ENCODE measurements at places on chromosomes 1 and 21.

GRCh38 chr1:161915051-161915503 is 108.6 kb downstream of the OLFML2B start:
- no peak for DNase-seq

DNA sequence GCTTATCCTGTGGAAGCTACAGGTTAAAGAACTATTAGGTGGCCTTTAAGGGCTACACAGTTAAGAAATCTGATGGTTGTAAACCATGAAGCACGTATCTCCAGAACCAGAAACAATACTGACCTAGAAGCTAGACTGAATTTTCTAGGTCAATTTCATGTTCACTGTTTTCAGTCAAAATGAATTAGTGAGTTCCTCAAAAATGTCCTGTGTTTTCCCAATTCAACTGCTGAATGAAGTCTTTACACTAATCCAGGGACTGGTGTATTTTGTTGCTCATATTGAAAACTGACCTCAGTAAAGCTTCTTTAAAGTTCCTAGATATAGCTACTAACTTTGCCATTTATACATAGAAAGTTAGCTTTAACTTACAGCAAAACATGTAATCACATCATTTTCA is 6.0 kb downstream of the HNRNPU start:
- no peak for DNase-seq

GRCh38 chr1:65429806-65430205 is 9.3 kb downstream of the LEPR start:
- DNase-seq, result no peak

DNA sequence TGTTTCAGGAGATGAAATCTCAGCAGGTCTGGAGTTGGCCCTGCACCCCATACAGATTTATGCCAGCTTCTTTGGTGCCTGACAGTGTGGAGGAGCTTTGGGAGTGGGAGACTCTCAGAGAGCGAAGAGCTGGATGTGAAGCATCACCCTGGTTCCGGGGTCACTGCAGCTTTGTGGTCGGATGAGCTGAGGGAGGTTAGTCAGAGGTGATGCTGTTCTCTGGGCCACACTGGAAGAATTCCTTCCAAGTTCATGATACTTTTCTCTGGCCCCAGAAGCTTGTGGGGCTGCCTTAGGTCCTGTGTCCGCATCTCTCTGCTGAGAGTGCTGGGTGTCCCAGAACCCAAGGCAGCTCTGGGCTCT is 467.8 kb downstream of the CAMTA1 start:
- no peak for DNase-seq

DNA sequence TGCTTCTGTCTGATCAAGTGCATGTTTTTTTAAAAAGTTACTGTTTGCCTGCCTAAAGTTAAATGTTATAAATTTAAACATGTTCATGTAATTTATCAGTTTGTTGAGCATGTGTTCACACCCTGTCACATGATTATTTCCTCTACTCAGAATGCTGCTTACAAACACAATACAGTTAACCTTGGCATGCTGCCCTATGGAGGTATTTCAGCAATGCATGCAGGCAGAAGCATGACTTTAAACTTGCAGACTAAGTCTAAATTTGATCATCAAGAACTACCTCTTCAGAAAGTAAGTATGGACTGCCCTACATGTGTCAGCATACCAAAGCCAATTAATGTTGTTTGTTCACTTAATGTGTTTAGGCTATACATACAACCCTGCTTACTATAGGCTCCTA is 161.6 kb downstream of the LRRC40 start:
- no peak for DNase-seq

DNA sequence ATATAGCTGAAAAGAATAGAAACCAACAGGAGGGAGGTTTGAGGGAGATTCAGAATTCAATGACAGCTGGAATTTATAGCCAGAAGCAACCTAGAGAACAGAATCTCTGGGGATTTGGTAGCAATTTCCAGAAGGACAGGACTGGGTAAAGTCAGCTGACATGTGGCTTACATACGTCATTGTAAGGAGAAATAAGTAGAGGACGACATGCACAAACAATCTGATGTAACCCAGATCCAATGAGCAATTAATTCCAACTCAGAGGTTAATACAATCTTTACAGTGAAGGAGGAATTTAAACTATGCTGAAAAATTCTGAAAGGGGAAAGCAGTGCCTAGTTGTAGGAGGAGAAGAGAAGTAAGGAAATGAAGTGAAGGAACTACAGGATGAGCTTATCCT is 383.9 kb downstream of the PTBP2 start:
- DNase-seq, result no peak

- no peak for DNase-seq
These were observed 14.4 kb downstream of the KIRREL1 start for GRCh38 chr1:158007667-158008386.

DNA sequence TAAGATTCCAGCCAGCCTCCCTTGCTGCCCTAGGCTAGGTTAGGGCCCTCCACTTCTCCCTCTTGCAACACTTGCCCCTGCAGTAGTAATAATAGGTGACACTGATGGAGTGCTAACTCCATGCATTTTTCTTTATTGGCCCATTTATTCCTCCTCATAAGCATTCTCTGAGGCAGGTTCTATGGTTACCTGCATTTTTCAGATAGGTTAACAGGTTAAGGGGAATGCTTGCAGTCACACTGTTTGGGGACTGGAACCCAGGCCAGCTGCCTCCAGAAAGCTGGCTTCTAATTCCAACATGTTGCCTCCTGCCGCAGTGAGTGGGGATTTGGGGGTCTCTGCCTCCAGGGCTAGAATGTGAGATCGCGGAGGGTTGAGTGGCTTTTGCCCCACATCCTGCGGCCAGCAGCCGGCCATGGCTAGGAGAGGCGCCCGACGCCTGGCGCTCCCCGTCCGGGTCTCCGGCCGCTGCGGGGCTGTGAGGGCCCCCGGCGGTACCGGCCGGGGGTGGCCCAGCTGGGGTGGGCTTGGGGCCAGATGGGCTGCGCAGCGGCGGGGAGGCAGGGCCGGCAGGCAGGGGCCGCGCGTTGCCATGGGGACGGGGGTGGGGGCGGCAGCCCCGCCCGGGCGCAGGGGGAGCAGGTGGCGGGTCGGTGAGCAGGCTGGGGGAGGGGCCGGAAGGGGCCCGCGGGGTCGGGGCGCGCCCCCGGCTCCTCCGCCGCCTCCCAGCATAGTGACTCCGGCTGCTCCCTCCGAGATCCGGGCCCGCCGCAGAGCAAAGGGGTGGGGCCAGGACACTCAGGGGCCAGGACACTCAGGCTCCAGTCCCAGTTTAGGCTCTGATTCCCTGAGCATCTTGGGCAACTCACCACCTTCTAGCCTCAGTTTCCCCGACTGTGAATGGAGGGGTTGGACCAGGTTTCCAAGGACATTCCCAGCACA is 68.4 kb upstream of the SSBP3 start:
- DNase-seq, result no peak

DNA sequence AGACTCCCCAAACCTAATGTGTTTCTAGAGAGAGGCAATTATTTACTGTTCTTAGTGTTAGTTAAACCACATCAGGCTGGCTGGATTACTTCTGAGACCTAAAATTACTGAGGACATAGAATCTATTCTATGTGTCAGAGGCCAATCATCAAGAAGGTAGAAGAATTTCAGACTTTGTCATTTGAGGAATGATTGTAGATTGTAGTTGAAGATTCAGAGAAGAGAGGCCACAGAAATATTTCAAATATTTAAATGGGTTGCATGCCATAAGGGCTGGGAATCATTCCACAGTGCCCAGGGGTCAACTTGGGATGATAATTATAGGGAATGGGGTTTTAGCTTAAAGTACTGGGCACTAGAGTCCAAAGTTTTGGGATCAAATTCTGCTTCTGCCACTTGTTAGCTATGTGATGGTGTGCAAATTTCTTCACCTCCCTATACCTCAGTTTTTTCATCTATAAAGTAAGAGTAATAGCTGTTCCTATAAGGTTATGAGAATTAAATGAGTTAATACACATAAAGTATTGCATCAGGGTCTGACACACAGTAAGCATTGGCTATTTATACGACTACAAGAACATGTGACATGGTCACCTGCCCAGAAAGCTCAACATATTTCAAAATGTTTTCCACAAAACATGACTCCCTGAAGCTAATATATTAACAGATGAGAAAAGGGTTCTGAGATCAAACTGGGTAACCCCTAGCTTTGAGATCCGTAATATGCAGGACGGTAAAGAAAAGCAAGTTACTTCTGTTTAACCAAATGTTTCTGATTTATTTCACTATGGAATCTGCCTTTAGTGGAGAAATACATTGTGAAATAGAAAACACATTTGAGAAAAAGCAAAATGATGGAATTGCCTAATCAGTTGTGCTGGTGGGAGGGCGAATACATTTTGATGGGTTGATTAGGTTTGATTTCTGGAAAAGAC is 69.7 kb upstream of the SPAG17 start:
- DNase-seq, result no peak

- no peak for DNase-seq
These were observed 163.6 kb upstream of the ARHGEF16 start for GRCh38 chr1:3290915-3291314.

DNA sequence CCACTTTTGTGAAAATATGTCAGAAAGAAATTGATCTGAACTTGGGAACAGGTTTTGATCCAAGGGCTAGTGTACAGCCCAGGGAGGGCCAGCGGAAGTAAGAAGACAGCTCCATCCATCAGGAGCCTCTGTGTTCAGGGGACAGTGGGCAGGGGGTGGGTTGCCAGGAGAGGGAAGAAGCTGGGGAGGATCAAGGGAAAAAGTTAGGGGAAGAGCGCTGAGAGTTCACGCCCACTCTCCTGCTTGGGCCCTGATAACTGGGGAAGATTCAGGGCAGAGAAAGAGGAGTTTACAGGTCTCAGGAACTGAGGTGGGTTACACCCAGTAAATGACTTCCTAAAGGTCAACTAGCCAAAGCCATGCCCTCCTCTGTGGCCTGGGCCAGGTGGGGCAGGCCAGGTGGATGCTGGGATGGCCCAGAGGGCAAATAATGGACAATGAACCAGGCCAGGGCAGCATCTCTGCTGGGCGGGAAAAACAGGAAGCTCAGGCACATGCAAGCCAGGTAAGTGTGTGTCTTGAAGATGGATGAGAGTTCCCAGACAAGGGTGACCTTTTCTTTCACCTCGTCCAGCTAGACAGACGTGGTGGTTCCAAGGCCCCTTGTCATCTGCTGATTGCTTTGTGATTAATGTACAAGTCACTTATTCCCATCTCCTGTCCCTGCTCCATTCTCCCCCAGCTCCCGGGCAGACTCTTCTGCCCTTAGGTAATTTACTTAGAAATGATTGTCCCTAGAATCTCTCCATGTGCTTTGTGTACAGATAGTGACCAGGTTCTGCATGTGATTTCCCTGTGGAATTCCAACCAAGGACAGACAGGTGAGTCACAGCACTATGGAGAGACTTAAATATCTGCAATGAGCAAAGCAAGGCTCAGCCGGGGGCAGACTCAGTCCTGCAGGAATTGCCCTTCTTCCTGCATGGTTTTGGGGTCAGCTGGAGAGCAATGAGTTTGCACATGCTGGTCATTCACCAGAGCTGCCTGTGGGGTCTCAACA is 57.0 kb downstream of the MDM4 start:
- no peak for DNase-seq

Measured in GF-D8 (cell line).